Caudate nucleus (tissue), 63 donors: ENCODE measurements at places on chromosomes 12 and 14.

GRCh38 chr12:98504368-98504617, 11.1 kb upstream of the TMPO start:
- DNase-seq: no peak

DNA sequence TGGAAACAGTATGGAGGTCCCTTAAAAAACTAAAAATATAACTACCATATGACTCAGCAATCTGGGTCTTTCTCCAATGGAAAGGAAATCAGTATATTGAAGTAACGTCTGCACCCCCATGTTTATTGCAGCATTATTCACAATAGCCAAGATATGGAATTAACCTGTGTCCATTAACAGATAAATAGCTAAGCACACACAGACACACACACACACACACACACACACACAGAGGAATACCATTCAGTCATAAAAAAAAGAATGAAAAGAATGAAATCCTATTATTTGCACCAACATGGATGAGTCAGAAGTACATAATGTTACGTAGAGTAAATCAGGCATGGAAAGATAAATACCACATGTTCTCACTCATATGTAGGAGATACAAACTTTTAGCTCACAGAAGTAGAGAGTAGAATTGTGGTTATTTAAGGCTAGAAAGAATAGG, 4.7 kb downstream of the KLRK1 start:
- DNase-seq: no peak

GRCh38 chr14:71550367-71550766, 381.9 kb upstream of the RGS6 start:
- DNase-seq: no peak

GRCh38 chr12:132561427-132562156, 48.8 kb downstream of the LRCOL1 start:
- DNase-seq: no peak

DNA sequence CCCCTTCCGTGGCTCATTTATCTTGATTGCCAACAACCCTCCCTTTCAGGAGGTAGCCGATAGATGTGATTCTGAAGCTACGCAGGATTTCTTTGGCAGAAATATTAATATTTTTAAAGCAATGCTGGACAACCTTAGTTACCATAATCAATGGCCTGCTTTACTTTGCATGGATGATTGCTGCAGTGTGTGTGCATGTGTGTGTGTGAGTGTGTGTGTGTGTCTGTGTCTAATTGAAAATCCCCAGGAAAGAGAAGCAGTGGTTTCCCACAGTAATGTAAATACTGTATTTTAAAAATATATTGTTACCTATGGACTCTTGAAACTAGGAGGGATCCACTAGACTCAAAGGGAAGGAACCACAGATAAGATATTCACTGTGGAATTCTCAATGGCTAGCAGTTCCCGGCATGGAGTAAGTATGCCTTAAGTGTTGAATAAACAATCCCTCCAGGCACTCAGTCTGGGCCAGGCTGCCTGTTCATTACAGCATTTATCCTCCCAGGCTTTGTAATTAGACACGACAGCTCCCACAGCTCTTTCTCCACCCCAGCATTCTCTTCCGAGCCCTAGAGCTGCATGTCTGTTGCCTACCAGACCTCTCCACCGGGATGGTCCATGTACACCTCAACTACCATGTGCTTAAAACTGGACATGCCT, 22.5 kb upstream of the C14orf132 start:
- no peak for DNase-seq

DNA sequence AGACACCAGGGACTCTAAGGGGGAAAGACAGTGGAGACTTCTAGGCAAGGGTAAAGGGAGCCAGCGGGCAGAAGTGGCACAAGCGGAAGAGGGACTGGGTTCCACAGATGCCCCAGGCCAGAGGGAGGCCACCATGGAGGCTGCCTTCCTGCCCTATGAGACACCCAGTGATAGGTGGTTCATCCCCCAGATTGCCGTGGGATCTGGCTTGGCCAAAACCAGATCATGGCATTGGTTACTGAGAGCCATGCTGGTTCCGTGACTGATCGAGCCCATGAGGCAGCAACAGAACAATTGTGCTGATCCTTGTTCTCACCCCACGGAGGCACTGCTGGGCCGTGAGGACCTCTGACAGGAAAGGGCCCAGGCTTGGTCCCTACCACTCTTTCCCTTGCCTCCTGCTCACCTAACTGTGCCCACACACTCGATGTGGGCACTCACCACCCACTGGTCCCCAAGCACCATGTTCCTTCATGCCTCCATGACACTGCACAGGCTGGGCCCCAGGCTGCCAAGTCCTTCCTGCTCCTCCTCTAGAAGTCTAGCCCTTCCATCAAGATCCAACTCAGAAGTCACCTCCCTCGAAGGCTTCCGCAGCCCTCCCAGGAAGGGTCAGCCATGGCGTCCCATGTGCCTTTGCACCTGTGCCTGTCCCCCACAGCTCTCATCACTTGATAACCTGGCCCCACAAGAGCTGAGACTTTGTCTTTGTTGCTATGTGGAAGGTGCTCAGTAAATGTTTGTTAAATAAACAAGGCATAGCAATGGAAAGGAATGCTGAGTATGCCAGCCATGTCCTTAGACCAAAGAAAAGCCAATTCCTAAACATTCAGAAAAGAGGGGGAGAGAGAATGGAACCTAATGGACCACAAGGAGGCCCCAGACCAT, 7.3 kb downstream of the KRT79 start:
- no peak for DNase-seq

GRCh38 chr12:93705237-93705636, 28.1 kb downstream of the CRADD start:
- DNase-seq: no peak

DNA sequence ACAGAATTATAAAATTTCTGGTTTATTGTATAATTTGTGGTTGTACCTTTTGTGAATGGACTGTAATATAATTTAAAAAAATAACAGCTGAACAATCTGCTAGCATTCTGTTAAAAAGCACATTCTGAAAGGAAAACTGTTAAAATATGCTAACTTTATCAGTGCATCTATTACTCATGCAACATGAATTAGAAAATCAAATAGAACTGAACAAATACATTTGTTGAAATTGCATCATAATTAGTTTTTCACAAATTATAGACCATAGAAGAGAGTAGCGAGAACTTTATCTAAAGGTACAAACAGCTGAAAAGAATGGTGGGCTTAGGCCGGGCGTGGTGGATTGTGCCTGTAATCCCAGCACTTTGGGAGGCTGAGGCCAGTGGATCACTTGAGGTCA, 33.0 kb downstream of the PTPN21 start:
- DNase-seq: no peak

DNA sequence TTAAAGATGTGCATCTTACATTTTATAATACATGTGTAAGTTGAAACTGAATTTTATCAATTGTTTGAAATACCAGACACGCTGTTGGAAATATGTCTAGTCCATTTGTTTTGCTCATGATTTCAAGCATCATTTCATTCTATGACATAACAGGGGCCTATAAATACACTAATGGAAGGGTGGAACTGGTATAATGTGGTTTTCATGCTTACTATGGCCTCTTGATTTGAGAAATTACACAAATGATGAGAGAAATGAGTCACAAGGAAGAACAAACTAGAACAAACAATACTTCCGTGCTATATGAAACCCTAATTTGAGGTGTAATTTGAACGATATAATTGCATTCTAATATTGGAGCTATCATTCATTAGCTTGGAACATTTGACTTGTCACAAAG, 663.4 kb downstream of the SLC16A7 start:
- DNase-seq: no peak

GRCh38 chr12:75975702-75976101, 55.9 kb downstream of the PHLDA1 start:
- DNase-seq: no peak

DNA sequence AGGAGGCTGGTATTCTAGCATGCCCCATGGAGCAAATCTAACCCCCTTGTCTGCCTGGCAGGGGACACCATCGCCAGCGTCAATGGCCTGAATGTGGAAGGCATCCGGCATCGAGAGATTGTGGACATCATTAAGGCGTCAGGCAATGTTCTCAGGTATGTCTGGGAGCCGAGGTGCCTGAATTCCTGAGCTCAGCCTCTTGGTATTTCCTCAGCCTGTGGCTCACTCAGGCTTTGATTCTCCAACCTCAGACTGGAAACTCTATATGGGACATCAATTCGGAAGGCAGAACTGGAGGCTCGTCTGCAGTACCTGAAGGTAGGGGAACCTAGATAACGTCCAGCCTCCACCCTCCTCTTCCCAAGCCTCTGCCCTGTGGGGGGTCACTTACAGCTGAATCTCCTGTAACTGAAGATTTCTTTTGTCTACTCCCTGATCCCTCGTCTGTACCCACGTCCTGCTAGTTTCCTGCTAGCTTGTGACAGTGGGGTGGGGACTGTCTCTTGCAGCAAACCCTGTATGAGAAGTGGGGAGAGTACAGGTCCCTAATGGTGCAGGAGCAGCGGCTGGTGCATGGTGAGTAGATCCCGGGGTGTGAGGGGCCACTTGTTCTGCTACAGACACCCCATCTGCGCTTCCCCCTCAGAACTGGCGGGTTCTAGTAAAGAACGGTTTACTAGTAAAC, 7.0 kb downstream of the TAMALIN start:
- DNase-seq: no peak

DNA sequence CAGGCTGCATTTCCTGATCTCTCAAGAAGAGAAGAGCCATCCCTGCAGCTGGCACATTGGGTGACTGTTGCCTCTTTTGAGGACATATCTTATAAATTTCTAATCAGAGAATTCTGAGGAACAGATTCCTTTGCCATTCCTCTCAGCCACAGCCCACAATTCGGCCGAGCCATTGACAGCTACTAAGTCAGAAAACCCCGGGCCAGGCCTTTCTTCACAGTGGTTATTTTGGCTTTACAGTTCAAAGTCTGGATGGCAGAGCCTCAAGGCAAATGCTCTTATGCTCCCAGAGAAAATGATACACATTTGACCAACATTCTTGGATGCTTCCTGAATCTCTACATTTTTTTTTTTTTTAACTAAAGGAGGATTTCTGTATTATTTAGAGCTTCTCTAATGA, 138.4 kb upstream of the FRMD6 start:
- no peak for DNase-seq
